ENCODE measurements at places on chromosomes 3 and 15.

GRCh38 chr3:98550833-98551232 lies 19.1 kb downstream of the GPR15 start:
- no peak for DNase-seq

DNA sequence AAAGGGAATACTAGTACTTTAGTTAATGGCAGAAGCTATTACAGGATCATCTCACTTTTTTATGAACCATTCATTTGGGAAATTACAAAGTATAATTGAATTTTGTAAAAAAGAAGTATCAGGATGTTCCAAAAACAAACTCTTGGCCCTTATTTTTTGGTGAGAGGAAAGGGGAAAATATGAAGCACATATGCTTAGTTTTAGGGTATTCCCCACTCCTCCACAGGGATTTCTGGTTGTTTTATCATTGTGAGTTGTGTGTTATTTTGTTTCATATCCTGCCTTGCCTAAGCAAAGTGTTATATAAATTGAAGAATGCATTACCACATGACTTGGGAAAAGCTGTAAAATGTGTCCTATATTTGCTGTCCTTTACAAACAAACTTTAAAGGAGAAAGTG lies 227.0 kb downstream of the FMN1 start:
- DNase-seq: no peak

DNA sequence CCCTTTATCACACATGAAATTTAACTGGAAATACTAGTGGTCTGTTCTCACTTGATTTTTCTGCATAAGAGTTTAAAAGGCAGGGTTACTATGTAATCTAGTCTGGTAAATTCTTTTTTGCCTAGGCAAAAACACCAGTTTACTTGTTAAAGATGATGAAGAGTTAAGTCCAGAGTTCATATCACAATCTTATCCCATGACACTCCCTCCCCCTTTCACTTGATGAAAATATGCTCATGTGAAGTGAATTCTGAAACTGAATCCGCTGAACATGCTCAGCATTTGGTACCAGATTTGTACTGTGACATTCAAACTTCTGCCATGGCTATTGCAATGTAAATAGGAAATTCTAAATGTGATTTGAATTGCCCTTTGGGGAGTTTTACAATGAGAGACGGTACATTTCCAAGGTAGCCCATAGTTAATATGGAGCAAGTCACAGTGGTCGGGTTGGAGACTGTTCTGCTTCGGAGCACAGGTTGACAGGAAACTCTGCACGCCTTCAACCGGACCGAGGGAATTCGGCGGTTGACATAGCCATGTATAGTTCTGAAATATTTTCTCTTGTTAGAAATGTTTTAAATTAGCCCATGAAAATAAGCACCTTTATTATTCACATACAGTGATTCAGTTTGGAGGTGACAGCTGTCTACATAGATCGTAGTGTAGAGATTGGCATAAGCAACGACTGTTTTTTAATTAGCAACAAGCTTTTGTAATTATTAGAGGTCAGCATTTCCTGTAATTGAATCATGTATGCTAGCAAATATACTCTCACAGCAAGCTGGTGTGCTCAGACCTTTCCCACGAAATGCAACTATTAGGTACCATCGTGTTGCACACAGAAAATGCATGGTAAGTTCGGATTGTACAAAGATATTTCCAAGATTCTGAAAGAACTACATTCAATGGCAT lies 768.6 kb upstream of the GOLIM4 start:
- no peak for DNase-seq

GRCh38 chr3:49636883-49637609 lies 37.1 kb upstream of the APEH start:
- no peak for DNase-seq

DNA sequence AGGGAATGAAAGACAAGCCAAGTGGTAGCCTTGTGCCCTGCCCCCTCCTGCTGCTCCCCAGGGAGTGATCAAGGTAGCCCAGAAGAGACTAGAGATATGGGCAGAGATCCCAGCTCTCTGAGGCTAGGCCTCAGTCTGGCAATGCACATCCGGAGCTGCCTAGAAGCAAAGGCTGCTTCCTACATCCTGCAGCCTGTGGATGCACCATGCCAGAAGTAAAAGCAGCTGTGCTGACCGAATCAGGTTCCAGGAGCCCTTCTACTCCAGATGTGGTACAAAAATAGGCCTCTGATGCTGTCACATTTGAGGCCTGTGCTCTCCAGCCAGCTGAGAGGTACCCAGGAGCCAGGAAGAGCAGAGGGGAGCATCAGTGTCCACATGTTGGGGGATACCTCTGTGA lies 16.0 kb downstream of the TRAIP start:
- DNase-seq: no peak

- no peak for DNase-seq
These were observed 402 bp downstream of the WWTR1 start for GRCh38 chr3:149657321-149657925.

DNA sequence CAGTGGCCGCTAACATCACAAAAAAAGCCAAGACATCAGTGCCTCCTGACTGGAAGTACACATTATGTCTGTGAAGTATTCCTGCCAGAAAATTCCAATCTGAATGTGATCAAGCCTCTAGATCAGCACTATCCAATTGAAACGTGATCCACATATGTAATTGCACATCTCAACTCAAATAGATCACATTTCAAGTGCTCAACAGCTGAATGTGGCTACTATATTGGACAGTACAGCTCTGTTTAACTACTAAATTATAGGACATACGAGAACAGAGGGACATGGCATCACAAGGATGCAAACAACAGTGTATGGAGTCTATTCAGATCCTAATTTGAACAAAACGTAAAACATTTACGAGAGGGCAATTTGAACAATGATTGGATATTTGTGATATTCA lies 542 bp upstream of the UBAP1L start:
- no peak for DNase-seq

DNA sequence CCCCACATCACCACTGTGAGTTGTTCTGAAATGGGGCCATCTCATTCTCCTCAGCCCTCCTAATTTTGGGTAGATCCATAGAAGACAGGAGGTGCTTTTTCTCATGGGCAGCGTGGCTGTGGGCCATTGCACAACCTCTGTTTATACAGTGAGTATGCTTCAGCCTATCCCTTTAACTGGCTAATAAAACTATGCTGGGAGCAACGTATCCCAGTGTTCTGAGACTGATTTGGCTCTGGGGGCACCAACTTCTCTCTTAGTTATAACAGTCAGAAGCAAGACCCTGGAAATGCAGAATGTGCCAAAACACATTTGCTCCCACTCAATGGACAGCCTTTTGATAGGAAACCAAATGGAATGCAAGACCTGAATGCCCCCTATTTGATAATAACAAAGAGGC lies 97.1 kb upstream of the ICE2 start:
- no peak for DNase-seq

DNA sequence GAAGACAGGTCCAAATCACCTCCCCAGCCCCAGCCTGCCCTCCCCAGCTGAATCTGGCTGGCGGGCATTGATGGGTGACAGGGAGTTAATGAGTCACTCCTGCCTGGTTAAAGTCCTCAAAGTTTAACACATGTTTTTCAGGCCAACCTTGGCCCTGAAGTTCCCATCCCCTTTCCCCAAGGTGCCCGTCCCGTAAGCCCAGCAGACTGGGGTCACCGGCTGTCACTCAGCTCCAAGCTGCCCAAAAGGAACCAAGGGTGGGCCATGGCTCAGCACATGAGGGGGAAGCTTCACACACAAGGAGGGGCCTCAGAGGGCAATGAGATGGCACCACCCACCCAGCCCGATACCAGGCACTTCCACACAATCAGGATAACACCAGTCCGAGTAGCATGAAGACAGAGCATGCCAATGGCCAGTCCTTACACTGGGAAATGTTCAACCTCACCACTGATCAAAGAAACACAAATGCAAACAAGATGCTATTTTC lies 10.2 kb upstream of the KLF15 start:
- no peak for DNase-seq

- DNase-seq: no peak
These were observed 386.6 kb upstream of the THBS1 start for GRCh38 chr15:39194106-39194830.

DNA sequence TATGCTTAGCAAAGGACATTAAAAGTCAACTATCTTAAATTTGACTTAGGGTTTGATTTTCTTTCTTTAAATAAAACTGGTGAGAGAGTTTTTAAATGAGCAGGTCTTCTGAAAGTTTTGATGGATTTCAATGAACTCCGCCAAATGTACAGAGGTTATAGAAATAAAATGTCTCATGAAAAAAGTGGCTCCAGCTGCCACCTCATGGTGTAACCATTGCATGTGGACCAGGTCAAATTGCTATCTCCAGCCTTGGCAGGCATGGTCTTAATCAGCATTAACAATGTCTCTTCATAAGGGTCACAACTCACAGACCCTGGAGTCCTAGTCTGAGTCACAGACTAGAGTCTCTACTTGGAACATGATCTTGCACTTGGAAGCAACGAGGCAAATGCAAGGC lies 182.3 kb downstream of the ADAMTS17 start:
- no peak for DNase-seq

DNA sequence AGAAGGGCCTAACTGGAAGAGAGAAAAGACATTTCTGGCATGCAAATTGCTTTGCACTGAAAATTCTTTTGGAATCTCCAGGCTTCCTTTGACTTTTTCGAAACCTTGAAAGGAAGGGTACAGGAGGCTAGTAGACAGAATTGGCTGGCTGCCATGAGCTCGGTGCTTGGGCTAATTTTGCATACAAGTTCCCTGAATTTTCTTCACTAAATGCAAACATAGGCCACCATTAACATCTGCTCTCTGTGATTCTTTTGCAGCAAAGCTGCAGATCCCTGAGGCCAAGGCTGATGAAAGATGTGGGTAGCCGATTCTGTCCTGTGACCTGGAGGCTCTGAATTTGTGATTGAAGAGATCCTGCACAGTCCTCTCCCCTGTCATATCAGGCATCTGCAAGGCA lies 247.8 kb upstream of the MCTP2 start:
- DNase-seq: no peak

GRCh38 chr3:171765511-171765887 lies 44.8 kb downstream of the PLD1 start:
- no peak for DNase-seq

DNA sequence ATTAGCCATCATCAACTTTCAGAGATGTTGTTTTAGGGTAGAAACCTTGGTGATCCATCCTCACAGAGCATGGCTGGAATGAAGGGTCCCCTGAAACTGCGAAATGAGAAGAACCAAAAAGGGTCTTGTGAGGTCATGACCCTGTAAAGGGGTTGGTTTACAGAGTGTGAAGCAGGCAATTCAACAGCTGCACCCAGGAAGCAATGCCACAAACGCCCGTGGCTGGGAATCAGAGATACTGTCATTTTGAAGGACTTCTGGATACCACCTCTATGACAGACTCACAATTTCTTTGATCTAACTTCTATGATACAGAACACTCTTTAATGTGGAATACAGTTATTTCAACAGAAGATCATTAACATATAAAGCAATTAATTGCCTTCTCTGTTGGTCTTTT lies 79.1 kb downstream of the GREM1 start:
- no peak for DNase-seq

DNA sequence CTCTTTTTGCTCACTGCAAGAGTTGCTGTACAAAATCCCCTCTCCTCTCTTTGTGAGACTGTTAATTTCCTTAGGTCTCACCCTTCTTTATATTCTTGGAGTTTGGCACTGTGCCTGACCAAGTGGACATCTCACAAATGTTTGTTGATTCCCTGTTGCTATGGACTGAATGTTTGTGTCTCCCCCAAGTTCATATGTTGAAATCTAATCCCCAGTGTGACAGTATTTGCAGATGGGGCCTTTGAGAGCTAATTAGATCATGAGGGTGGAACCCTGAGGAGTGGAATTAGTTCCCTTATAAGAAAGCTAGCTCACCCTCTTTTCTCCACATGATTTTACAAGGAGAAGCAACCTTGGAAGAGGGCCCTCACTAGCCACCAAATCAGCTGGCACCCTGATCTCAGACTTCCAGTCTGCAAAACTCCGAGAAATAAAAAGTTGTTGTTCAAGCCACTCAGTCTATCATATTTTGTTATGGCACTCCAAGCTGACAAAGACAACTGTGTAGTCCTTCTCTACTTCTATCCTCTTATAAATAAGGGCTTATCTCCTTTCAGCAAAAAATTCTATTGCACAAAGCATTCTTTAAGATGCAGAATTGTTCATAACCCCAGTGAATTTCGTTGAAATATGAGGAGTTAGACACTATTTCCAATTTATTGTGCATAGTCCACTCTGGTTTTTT lies 65.5 kb upstream of the NPHP3 start:
- DNase-seq: no peak

DNA sequence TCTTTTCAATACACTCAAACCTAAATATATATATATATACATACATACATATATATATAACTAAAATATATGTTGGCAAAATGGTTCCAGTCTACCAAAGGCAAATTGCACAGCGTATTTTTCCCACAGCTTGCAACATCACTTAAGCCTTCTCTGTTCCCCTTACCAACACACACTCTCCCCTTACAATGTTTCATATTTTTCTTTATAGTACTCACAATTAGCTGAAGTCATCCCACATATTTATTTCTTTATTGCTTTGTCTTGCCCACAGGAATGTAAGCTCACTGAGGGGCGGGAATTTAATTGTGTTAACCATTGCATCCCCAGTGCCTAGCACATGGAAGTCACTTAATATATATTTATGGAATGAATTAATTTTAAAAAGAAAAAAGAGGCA lies 288.3 kb downstream of the ULK4 start:
- no peak for DNase-seq

DNA sequence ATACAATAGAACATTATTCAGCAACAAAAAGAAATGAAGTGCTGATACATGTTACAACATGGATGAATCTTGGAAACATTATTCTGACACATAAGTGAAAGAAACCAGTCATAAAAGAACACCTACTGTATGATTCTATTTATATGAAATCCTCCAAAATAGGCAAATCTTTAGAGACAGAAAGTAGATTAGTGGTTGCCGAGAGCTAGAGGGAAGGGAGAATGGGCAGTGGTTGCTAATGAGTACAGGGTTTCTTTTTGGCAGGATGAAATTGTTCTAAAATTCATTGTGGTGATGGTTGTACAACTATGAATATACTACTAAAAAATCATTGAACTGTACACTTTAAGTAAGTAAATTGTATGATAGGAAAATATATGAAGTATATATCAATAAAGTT lies 6.3 kb upstream of the LRRC58 start:
- no peak for DNase-seq

GRCh38 chr15:78960308-78960707 lies 15.5 kb upstream of the CTSH start:
- DNase-seq: no peak

DNA sequence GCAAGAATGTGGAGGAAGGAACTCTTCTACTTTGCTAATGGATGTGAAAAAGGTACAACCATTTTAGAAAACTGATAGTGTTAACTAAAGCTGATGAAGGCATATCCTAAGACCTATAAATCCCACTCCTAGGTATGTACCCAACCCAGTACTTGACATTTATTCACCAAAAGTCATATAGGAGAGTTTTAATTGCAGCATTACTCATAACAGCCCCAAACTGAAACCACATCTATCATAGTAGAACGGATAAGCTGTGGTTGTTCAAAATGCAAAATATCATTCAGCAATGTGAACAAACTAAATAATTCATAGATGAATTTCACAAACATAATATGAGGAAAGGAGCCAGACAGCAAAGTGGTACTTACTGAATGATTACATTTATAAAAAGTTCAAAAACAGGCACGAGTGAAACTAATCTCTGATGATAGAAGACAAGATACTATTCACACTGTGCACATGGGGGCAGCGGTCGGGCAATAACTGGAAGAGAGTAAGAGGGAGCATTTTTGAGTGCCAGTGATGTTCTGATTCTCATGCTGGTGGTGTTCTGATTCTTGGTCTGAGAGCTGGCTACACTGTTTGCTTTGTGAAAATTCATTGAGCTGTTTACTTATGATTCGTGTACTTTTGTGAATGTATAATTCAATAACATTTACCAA lies 34.3 kb downstream of the GOLIM4 start:
- DNase-seq: no peak

GRCh38 chr15:35618260-35619188 lies 72.6 kb upstream of the DPH6 start:
- DNase-seq: no peak

Measured in NT2/D1 (cell line).